ENCODE measurements at places on chromosomes 5 and 9.

- no peak for DNase-seq
Observed at GRCh38 chr9:23483566-23483965, 342.5 kb downstream of the ELAVL2 start.

- no peak for DNase-seq
Observed at GRCh38 chr5:61881821-61882487, 424.1 kb upstream of the KIF2A start.

DNA sequence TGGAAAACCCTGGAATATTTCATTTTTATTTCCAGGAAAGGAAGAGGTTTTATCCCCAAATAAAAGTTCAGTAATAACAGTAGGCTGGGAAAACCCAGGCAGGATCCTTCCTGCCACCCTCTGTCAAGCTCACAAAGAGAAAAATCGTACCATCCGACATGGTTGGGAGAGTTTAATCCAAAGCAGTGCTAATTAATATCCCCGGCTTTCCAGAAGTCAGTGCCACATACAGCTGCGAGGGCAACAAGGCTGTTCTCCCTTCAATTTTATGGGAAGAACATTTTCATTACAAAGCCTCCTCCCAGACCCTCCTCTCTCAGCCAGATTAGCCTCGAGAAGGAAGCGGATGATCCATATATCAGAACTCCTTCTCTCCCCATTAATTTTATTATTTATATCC, 95.5 kb downstream of the PAX5 start:
- DNase-seq = no peak

GRCh38 chr9:89678396-89679015, 73.7 kb downstream of the GADD45G start:
- DNase-seq = no peak

GRCh38 chr5:52799358-52799982, 11.8 kb downstream of the ITGA1 start:
- peak; percentile 93 for DNase-seq

DNA sequence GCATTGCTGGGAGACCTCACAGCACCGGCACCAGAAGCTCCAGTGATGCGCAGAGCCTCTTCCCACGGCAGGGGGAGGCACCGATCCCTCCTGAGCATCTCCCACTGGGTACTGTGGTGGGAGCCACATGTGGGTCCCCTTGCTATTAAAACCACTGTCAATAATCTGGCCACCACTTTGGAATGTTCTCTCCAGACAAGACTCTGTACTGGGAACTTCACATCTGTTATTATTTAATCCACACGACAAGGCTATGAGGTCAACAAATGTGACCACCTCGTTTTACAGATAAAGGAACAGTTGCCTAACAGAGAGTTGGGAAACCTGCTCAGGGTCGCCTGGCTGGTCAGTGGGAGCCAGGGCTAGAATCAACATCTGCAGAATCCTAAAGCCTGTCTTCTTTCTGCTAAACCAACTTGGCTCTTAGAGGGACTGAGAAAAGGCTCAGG, 72.7 kb downstream of the EPB41L4B start:
- DNase-seq = peak; percentile 21

DNA sequence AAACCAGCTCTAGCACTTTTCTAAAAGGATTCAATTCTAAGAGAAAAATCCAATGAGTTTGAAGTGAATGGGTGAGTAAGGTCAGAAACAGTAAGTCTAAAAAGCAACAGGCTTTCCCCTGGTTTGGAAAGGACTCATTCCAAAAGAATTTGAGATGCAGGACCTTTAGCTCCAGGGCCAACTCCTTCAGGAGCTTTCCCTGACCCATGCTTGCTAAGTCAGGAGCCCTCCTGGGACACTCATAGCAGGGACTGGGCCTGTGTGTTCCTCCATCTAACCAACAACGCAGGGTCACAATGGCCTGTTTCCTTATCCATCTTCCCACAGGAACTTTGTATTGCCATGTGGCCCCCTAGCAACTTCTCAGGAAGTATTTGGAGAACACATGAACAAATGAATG, 198.8 kb downstream of the FRMD3 start:
- DNase-seq = no peak

- DNase-seq = peak; percentile 86
Observed at GRCh38 chr9:35758475-35759050, 4.5 kb upstream of the MSMP start.

GRCh38 chr5:144040615-144041305, 129.7 kb downstream of the YIPF5 start:
- DNase-seq = no peak

DNA sequence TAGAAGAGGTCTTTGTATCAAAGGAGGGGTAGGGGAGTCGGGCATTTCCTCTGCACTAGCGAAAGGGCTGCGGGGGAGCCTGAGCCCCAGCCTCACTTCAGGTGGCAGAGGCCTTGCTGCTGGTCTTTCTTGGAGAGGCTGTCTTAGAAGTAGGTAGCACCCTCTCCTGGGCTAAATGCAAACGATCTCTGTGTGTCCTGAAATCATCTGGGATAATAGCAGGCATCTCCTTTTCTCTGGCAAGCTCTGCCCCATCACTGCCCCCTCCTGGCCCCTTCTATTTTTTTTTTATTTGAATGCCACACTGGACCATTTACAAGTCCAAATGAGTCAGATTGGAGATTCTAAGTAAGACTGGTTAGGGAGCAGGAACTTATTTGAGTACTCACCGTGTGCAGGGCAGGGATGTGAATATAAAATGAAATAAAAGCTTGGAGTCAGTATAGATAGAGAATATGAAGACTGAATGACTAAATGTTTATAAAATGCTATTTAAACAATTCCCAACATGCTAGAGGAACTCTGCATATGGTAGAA, 137.1 kb downstream of the FGF1 start:
- peak; percentile 99 for DNase-seq

DNA sequence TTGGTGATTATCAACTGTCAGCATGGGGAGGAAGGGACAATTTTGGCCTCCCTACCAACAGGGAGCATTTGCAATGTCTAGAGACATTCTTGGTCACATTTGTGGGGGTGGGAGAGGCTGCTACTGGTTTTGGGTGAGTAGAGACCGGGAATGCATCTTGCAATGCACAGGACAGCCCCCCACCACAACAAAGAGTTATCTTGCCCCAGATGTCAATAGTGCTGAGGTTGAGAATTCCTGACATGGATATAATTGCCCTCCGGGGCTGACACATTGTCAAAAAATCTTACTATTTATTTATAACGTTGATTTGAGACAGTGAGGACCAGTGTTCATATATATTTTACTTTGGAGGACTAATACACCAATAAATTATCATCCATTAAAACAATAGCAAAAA, 316.1 kb downstream of the PSAT1 start:
- DNase-seq = no peak

- DNase-seq = no peak
Observed at GRCh38 chr9:98249771-98250170, 5.7 kb downstream of the TBC1D2 start.

GRCh38 chr9:133813749-133814585, 75.8 kb upstream of the SARDH start:
- peak; percentile 15 for DNase-seq

DNA sequence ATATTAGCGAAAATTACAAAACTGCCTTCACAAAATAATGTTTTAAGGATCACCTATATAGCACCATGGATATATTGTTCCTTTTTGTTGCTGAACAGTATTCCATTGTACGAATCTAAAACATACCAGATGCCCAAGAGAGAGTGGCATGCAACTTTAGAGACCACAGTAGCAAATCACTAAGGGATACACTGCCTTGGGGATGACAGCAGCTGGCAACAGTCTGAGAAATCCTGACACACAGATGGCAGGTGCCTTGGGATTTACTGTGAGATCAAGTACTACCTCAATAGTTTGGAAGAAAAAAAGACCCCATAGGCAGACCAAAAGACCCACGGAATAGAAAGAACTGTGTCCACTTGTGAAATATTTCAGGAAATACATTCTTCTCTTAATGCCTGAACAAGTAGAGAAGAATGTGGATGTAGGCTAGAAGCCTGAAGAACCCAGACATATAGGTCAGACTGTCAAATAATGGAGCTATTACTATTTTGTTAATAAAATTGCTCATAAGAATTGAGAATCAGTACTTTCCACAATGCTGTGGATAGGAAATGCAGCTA, 53.4 kb downstream of the PLPP1 start:
- DNase-seq = no peak

DNA sequence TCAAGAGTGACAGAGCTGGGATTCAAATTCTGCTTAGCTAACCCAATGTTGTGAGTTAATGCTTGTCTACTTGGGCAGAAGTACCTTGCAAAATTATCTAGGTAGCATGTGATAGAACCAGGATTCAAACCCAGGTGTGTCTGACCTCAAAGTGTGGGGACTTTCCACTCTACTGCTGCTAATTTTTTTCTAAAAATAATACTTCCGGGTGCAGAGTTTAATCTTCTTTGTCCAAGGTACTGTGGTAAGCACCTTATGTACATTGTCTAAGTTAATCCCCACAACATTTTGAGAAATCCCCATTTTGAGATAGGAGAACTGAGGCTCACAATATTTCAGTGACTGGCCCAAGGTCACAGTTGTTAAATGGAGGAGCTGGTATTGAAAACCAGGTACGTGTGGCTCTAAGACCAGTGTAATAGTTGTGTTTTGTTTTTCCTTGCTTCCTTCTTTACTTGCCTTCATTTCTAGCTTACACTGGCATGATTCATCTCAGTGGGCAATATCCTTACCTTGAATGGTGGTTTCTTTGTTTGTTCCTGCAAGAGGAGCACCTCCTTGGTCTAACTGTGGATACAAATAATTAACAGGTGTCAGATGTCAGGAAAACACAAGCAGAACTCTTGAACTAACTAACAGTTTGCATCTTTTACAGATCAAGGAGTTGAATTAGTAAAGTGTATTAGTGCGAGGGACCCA, 7.5 kb downstream of the ALDOB start:
- no peak for DNase-seq

GRCh38 chr5:110784901-110785300, 46.1 kb downstream of the SLC25A46 start:
- DNase-seq = no peak

- DNase-seq = no peak
Observed at GRCh38 chr9:35687306-35687705, 2.4 kb downstream of the TPM2 start.

- no peak for DNase-seq
Observed at GRCh38 chr5:28927559-28928326, 1889.4 kb upstream of the CDH9 start.

DNA sequence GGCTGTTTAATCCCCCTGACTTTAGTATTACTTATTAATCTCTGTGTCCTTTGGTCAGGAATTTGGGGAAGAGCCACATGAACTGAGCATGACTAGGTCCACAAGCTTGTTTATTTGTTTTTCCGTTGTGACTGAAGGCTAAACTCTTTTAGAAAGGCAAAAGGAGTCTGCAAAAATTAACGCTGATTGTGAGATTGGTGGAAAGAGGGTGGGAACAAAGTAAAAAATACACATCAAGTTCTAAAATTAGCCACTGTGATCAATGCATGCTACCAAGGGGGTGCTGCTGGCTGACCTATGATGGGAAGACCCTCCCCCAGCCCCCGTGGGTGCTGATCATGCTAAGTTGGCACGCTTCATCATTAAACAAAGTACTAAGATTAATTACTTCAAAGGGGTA, 356.8 kb downstream of the ADGRV1 start:
- DNase-seq = no peak

DNA sequence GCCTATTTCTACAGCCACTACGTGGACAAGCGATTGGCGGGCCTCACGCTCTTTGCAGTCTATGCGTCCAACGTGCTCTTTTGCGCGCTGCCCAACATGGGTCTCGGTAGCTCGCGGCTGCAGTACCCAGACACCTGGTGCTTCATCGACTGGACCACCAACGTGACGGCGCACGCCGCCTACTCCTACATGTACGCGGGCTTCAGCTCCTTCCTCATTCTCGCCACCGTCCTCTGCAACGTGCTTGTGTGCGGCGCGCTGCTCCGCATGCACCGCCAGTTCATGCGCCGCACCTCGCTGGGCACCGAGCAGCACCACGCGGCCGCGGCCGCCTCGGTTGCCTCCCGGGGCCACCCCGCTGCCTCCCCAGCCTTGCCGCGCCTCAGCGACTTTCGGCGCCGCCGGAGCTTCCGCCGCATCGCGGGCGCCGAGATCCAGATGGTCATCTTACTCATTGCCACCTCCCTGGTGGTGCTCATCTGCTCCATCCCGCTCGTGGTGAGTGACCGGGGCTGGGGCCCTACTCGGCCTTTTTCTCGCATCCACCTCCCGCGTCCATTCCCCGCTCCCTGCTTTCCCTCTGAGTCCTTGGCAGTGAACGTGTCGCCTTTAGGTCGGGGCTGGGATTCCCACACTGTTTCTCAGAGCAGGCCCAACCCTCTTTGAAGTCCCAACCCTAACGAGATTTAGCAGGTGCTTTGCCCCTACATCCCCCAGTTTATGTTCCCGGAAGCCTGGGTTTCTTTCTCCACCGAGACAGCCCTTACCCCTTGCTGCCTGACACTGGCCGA, 1.8 kb downstream of the PTGER4 start:
- no peak for DNase-seq

DNA sequence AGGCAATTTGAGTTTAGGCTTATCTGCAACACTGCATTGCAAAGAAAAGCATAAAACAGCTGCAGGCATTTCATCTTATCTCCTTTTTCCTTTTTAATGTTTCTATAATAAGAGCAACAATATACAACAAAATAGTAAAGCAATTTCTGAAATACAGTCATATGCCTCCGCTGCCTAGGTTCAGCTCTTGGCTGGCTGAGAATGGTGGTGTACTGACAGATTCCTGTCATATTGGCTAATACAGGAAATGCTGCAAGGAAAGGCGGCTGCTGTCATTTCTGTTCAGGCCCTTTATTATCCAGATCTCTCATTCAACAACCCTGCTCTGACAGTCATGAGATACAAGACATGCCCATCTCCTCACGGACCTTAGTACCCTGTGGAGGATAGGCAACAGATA, 677.0 kb downstream of the TAF11L14 start:
- DNase-seq = no peak

- no peak for DNase-seq
Observed at GRCh38 chr9:99873943-99874584, 32.4 kb upstream of the STX17 start.

GRCh38 chr5:42436051-42436450, 12.8 kb downstream of the GHR start:
- DNase-seq = no peak

DNA sequence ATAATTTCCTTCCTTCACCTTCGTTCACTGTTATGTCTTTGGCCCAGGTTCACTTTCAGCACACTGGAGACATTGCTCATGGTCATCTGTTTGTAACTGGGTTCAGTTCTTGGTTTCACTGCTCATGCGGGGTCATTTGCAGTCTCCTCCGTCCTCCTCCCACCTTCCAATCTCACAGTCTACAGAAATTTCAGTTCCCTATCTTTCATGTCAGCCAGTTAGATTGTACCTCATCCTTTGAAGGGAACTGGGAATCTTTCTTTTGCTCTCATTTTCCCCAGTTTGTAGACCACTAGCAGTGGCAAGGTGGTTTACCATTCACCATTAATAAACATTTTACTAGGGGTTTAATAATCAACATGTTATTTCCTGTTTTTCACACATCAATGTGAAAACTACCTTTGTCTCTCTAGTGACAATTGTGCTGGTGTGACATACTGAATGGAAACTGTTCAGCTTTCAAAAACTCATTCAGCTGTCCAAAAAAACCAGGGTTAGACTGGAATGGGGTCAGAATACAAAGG, 100.9 kb upstream of the IL6ST start:
- no peak for DNase-seq

GRCh38 chr5:28880936-28881335, 1842.5 kb upstream of the CDH9 start:
- no peak for DNase-seq

GRCh38 chr5:129962506-129962905, 58.2 kb downstream of the CHSY3 start:
- no peak for DNase-seq

Measured in cardiac fibroblast (primary cell).